ENCODE measurements at places on chromosomes 2 and 18.

GRCh38 chr2:222609381-222609780 lies 46.5 kb downstream of the FARSB start:
- no peak for DNase-seq

- DNase-seq = no peak
Observed at GRCh38 chr2:101310834-101311695, 2.6 kb upstream of the RNF149 start.

- no peak for DNase-seq
Observed at GRCh38 chr2:183666031-183666430, 541.8 kb downstream of the NUP35 start.

- peak; percentile 2 for DNase-seq
Observed at GRCh38 chr2:219684721-219685689, 57.6 kb downstream of the SLC4A3 start.

DNA sequence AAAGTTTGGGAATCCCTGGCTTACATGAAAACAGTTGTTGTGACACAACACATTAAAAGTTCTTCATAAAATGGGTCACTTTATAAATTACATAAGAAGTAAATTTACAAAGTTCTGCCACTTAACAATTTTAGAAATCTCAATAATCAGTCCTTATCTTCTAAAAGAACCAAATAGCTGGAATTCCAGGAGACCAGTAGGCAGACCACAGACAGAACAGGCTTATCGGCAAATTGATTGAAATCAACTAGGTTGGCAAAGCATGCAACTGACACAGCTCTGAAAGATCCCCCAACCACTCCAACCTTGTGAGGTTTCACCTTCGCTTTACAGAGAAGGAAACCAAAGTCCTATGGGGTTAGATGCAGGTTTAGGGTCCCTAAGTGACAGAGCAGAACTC lies 103.0 kb downstream of the DNER start:
- DNase-seq = no peak

GRCh38 chr18:56003009-56003719 lies 415.2 kb upstream of the TCF4 start:
- DNase-seq = no peak

DNA sequence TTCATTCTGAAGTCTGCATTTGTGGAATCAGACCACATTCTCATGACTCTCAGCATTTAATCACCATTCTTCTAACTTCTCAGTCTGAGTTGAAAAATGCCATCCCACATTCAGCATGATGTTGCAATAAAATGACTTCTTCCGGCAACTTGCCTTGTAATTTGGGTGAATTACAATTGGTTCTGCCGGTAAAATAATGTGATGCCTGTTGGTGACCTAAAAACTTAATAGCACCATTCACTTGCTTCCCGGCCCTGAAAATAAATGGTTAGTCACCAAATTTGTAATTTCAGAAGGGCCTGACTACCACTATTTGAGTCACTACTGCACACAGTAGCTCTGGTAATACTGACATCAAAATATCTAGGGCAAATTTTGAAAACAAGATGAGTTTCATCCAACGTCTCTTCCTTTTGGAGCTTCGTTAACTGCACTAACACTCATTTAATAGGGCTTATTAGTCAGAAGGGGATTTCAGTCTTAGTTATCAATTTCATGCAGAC lies 637.1 kb upstream of the CHAC2 start:
- no peak for DNase-seq

- DNase-seq = no peak
Observed at GRCh38 chr2:148430101-148430500, 214.4 kb upstream of the EPC2 start.

DNA sequence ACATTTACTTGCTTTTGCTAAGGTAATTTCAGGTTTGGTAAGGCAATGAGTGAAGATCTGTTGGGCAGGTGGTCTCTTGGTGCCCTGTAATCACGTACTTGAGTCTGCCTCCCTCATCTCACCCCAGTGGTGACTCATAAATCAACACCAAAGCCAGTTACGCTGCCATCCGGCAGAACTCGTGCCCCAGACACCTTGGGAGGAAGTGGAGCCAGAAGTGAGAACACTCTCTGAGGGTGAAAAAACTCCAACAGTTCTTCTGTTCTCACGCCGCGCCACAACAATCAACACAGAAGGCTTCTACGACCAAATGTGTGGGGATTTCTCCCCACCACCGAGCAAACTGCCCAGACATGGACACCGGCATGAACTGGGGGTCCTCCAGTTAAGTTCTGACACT lies 206.2 kb downstream of the ARL4C start:
- no peak for DNase-seq

GRCh38 chr2:234251326-234252271 lies 201.1 kb downstream of the SPP2 start:
- DNase-seq = no peak

DNA sequence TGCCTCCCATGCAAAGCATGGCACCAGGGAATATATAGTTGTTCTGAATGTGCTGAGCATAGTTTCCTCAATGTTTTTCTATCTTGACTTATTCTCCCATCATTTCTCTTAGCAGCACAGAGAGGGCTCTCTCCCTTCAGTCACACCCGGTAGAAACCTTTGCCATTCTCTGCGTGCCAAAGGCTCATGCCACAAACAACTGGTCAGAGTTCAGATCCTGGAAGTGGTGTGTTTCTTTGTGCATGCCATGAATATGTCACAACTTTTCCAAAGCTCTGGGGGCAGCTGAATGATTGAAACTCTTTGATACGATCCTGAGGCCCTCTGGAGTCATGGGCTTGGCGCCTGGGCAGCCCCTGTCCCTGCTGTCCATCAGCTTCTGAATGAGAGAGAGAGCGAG lies 28.0 kb upstream of the EDAR start:
- DNase-seq = no peak

DNA sequence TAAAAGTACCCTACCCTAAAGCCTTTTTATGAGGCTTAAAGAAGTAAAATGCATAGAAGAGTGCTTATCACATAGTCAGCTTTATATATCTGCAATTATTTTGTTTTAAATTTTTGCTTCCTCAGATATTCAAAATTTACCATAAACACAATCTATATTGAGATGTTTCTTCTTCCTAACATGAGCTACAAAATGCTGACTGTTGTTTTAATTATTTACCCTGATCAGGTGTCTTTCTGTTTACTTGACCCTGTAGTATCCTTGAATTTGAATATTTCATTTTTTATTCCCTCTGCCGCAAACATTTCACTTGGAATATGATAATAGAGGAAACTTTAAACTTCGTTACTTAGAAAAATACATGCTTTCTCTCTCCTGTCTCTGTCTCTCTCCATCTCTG lies 147.9 kb downstream of the TMX3 start:
- no peak for DNase-seq

Measured in stimulated activated CD8-positive, alpha-beta memory T cell treated with anti-CD3 and anti-CD28 coated beads, Interleukin-7, amount 100 ng/mL, for 24 hours (primary cell).